ENCODE measurements at places on chromosomes 16 and 17. TPM values are rescaled to one million over a fixed set of nuclear protein-coding genes. Genes with fewer than 3 reads are reported as not detected.

GRCh38 chr17:32209608-32210007, 56.0 kb upstream of the RHBDL3 start:
- no peak for DNase-seq

SERPINF2 gene
- polyA plus RNA-seq = not detected

DNA sequence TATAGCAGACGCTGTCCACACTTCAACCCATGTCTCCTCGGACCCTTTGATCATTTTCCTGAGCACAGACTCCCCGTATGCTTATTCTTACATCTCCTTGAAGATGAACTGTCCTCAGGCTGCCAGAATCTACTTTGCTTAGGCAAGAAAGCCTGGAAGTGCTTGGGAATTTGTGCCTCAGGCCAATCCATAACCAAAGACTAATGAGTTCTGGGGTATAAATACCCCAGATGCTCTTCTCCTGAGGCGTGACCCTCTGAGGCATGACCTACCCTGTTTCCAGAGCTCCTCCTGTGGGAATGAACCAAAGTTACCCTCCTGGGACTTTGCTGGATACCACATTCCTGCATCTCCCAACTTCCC, 10.1 kb upstream of the TEKT3 start:
- no peak for DNase-seq

HCRT gene
- not detected for polyA plus RNA-seq

DNA sequence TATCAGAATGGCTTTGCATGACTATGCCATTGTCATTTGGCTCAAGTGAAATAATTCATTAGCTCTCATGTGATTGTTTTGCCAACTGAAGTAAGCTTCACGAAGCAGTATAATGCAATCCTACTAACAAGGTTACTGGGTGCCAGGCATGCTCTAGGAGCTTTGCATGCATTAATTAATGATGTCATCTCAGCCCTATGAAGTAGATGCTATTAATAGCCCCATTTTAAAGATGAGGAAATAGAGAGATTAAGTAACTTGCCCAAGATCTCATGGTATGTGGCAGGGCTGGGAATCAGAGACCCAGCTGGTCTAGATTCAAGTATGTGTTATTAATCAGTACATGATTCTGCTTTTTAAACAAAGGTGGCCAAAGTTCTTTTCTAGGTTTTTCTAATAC, 14.1 kb downstream of the KRT39 start:
- no peak for DNase-seq

- DNase-seq = no peak
These were observed at the start of gene CNTNAP1 for GRCh38 chr17:42681976-42682721. Gene CNTNAP1 (plus strand): TSS chr17:42682531. CDS start chr17:42682830, 299 bp downstream.

SLC5A2 gene
- polyA plus RNA-seq = not detected

DNA sequence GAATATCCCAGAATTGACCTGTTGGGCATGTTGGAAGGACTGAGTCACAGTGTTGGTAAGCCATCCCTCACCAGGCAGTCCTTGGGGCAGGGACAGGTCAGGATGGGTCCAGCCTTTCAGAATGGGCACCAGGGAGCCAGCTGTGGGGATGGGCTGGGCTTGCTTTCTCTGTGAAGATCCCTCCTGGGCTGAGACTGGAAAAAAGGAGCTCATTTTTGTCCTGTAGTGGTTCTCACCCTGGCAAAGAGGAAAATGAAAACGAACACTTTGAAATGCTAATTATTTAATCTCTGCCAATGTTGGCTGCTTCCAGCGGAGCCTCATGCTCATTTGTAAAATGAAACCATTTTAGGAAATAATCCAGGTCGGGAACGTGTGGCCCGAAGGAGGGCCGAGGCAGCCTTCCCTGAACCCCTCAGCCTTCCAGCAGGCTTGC, 237.5 kb upstream of the SALL1 start:
- no peak for DNase-seq

DNA sequence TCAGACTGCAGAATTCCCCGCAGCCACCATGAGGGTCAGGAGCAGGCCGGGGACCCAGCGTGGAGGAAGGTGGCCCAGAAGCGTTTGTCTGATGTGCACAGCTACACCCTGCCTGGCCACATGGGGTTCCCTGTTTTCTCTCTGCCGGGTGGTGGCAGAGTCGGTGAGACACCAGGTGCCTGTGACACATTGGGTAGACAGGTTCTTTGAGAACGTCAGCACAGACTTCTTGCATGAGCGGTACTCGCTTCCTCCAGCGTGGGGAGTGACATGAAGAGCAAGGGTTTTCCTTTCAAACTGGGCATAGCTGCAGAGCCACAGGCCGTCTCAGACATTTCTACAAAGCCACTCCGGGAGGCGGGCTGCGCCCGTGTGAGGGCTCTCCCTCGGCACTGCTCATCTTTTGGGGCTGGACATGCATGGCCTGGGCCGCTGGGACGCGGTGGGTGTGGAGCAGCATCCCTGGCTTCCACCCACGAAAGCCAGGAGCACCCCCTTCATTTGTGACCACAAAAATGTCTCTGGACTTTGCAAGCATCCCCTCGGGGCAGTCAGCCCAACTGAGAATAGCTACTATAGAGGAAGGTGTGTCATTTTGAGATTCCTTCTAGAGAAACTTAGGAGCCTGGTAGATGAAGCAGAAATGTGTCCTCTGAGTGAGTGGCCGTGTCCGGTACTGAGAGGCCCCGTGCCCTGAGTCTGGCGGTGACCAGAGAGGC, 26.0 kb downstream of the NME3 start:
- DNase-seq = no peak

All from immature natural killer cell (primary cell).